ENCODE measurements at places on chromosomes 4 and X.

GRCh38 chr4:125546272-125546671, 231.5 kb downstream of the FAT4 start:
- no peak for DNase-seq

- DNase-seq: peak; percentile 85
These were observed at the start of gene VEGFC for GRCh38 chr4:176792326-176793059. TSS of gene VEGFC (minus strand) at chr4:176792922. CDS start at chr4:176792311, 611 bp downstream.

GRCh38 chr4:189436207-189436606, 504.5 kb upstream of the FRG1 start:
- no peak for DNase-seq

- no peak for DNase-seq
These were observed 66.0 kb upstream of the PLAC8 start for GRCh38 chr4:83180431-83180968.

DNA sequence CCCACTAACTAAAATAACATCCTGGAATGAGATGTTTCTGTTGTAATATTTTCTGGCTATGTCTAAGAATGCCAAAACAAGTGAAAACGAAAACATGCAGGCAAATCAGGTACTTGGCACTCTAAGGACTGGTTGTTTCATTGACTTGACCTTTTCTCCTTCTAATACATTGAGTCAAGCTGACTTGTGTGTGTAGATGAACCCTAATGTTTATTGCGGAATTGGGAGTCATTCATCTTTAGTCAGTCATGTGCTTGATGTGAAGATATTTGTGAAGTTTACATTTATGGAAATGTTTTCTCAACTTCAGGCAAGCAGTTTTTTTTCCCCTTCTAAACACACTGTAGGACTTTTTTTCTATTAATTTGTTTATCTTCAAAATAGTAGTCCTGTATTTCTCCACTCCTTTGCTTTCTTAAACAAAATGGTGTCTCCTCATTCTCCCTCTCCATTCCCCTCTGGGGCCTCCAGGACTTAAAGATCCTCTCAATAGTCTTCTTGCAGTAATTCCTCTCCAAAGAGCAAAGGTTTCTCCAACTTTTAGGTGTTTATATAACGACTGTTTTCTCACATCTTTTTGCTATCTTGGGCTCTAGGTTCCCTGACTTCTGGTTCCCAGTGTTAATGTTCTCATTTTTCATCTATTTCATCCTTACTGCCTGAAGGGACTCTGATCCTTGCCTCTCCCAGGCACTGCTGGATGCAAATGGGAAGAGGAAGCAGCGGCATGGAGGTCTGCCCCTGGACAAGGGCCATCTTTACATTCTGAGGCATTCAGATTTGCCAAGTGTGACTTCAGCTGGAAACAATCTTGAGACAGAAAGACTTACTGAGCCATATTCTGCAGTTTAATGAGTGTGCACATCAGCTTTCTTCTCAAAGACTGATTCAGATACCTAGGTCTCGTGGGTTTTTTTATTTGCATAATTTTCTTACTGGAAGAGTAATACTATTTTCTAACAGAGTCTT, 166.4 kb downstream of the ARHGAP6 start:
- peak; percentile 79 for DNase-seq

- DNase-seq: no peak
These were observed 96.5 kb downstream of the NPNT start for GRCh38 chr4:105991726-105992125.

- peak; percentile 62 for DNase-seq
These were observed 269.6 kb downstream of the GBA3 start for GRCh38 chr4:22962295-22962694.

DNA sequence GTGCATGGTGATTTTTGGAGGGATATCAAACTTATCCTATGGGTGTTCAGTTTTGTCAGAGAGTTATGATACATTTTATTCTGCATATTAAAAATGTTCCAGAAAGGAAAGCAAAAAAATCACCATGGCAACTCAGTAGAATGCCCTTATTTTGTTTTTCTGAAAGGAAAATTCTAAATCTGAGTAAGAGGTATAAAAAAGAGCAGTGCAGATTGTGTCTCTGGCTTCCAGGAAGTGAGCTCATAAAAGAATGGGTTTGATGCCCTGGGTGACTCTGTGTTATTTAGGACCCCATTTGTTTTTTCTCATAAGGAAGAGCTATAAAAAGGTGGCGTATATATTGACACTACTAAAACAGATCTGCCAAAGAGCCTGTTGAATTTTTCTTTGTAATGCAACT, 128.8 kb downstream of the UCHL1 start:
- no peak for DNase-seq

- no peak for DNase-seq
These were observed 37.0 kb downstream of the SEPSECS start for GRCh38 chr4:25123236-25123635.
